ENCODE measurements at places on chromosomes 2 and 18.

GRCh38 chr2:165901620-165902298 lies 51.8 kb downstream of the TTC21B start:
- no peak overlapping the region for H3K4me3 ChIP-seq
- peak overlapping the region; percentile 41 for H3K27ac ChIP-seq
- no peaks in the 10 kb centered on the region for H3K4me1 ChIP-seq
- no peak for DNase-seq
- H3K36me3 ChIP-seq = no peaks in the 10 kb centered on the region
- H3K27me3 ChIP-seq = no peaks in the 10 kb centered on the region

GRCh38 chr2:14306268-14306861 lies 326.2 kb upstream of the LRATD1 start:
- no peak overlapping the region for H3K27ac ChIP-seq
- no peaks in the 10 kb centered on the region for H3K27me3 ChIP-seq
- H3K4me1 ChIP-seq = no peaks in the 10 kb centered on the region
- H3K36me3 ChIP-seq = no peaks in the 10 kb centered on the region
- no peak overlapping the region for H3K4me3 ChIP-seq

- no peak overlapping the region for H3K4me3 ChIP-seq
- no peak overlapping the region for H3K27ac ChIP-seq
- no peaks in the 10 kb centered on the region for H3K27me3 ChIP-seq
- no peaks in the 10 kb centered on the region for H3K4me1 ChIP-seq
Observed at GRCh38 chr2:216827073-216827720, 32.7 kb downstream of the TNP1 start.

DNA sequence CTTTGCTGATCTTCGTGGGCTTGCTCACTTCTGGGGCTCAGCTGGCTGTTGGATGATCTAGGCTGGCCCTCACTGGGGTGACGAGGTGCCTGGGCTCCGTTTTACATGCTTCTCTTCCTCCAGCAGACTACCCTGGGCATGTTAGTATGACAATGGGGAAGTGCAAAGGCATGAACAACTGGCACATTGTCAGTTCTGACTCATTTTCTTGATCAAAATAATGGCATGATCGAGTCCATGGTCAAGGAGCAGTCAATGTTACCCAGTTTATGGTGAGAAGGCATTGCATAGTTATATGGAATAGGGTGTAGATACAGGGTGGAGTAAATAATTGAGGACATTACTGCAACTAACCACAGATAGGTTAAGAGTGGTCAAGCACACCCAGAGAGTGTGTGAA lies 10.0 kb upstream of the UPP2 start:
- DNase-seq = no peak
- no peaks in the 10 kb centered on the region for H3K36me3 ChIP-seq
- H3K27ac ChIP-seq = no peak overlapping the region
- no peaks in the 10 kb centered on the region for H3K27me3 ChIP-seq
- no peak overlapping the region for H3K4me3 ChIP-seq

DNA sequence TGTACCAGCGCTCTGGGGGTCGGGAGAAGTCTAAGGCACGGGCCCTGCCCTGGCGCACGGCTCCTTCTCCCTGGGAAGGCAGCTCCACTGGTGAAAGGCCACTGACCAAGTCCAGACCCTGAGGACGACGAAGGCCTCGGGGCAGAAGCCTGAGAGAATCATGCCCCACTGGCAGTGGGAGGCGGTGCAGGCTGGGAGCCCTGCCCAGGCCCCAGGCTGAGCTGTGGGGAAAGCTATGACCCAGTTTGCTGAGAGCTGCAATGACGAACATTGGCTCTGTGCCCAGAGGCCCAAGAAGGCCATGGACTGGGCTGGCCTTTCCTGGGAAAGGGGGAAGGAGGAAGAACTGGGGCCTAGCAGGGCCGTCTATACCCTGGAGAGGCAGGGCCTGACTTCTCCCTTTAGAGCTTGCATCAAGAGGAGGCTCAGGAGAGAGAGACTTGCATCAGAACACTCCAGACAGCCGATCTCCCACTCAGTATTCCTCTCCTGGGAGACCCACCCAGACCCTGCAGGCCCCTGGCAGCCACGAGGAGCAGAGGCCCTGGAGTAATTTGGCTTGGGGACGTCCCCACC lies 32.9 kb downstream of the HS1BP3 start:
- no peaks in the 10 kb centered on the region for H3K27me3 ChIP-seq
- peak overlapping the region; percentile 95 for H3K27ac ChIP-seq
- no peak overlapping the region for H3K4me3 ChIP-seq
- DNase-seq = peak; percentile 99

GRCh38 chr18:46462523-46462922 lies 194.5 kb downstream of the LOXHD1 start:
- H3K36me3 ChIP-seq = no peaks in the 10 kb centered on the region
- H3K27me3 ChIP-seq = no peaks in the 10 kb centered on the region
- no peak for DNase-seq
- no peak overlapping the region for H3K27ac ChIP-seq
- no peaks in the 10 kb centered on the region for H3K4me1 ChIP-seq

- no peak for DNase-seq
- no peak overlapping the region for H3K4me3 ChIP-seq
- H3K27me3 ChIP-seq = no peaks in the 10 kb centered on the region
- no peaks in the 10 kb centered on the region for H3K36me3 ChIP-seq
- no peak overlapping the region for H3K27ac ChIP-seq
Observed at GRCh38 chr2:6764968-6765723, 100.6 kb downstream of the CMPK2 start.

- H3K36me3 ChIP-seq = no peaks in the 10 kb centered on the region
- no peaks in the 10 kb centered on the region for H3K27me3 ChIP-seq
- no peaks in the 10 kb centered on the region for H3K4me1 ChIP-seq
- DNase-seq = no peak
Observed at GRCh38 chr2:27721335-27721734, 50.2 kb upstream of the MRPL33 start.

- H3K27ac ChIP-seq = peak within 1 kb of the TSS; percentile 92
- no peaks in the 10 kb centered on the region for H3K27me3 ChIP-seq
- DNase-seq = peak; percentile 66
- H3K36me3 ChIP-seq = no peaks in the 10 kb centered on the region
Observed at GRCh38 chr2:163735685-163736432, at the start of gene FIGN. TSS of gene FIGN (minus strand) at chr2:163736008. CDS start at chr2:163734927, 1,081 bp downstream.

DNA sequence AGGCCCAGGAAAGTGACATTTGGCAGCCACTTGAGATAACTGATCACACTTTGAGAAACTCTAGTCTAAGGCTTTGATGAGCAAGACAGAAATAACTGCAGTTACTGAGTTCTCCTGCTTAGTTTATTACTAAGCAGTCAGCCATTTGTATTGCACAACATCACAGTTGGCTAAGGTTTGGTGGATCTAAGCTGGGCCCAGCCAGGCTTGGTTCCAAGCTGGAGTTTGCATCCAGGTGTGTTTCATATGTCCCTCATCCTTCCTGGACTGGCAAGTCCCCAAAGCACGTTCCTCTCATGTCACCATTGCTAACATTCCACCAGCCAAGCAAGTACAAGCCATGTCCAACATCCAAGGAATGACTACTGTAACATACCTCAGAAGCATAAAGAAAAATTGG lies 71.3 kb upstream of the ZNF532 start:
- no peaks in the 10 kb centered on the region for H3K36me3 ChIP-seq
- H3K27ac ChIP-seq = no peak overlapping the region
- DNase-seq = peak; percentile 35
- H3K4me1 ChIP-seq = no peaks in the 10 kb centered on the region
- H3K4me3 ChIP-seq = no peak overlapping the region

- no peaks in the 10 kb centered on the region for H3K36me3 ChIP-seq
- no peak overlapping the region for H3K27ac ChIP-seq
- H3K27me3 ChIP-seq = no peaks in the 10 kb centered on the region
- no peak overlapping the region for H3K4me3 ChIP-seq
Observed at GRCh38 chr2:225691711-225692110, 292.2 kb downstream of the NYAP2 start.

- no peaks in the 10 kb centered on the region for H3K4me1 ChIP-seq
- H3K4me3 ChIP-seq = no peak overlapping the region
Observed at GRCh38 chr2:84435345-84436025, 23.6 kb downstream of the SUCLG1 start.

- no peaks in the 10 kb centered on the region for H3K36me3 ChIP-seq
- DNase-seq = no peak
- peak overlapping the region; percentile 59 for H3K4me3 ChIP-seq
- no peaks in the 10 kb centered on the region for H3K27me3 ChIP-seq
Observed at GRCh38 chr2:70141902-70142589, 48.8 kb downstream of the C2orf42 start.

DNA sequence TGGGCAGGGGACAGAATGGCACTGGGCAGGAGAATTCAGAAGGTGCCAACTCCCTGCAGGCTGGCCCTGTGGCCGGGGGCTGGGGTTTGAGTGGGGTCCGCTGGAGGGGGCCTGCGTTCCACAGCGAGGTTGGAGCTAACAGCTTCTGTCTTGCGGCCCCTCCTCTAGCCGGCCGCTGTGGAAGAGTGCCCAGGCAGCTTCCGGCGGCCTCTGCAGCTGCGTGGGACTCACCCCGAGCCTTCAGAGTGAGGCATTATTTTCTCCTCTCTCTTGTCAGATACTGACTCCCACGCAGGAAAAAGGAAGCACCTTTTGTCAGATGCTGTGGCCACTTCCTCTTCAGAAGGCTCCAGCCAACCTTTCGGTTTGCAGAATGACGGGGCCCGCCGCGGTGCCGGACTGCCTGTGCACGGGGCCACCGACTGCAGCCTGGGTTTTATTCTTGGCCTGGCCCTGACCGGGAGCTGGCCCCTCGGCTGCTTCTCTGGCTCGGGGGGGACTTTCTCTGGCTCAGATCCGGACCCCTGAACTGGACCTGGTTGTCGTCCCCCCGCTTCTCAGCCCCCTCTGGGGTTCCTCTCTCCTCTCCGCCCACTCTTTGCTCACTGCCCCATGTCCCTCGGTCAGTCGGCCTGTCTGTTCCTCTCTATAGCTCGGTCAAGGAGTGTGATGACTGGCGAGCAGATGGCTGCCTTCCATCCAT lies 40.1 kb downstream of the ARHGAP25 start:
- no peaks in the 10 kb centered on the region for H3K27me3 ChIP-seq
- H3K36me3 ChIP-seq = no peaks in the 10 kb centered on the region
- no peaks in the 10 kb centered on the region for H3K4me1 ChIP-seq
- peak overlapping the region; percentile 39 for H3K4me3 ChIP-seq

DNA sequence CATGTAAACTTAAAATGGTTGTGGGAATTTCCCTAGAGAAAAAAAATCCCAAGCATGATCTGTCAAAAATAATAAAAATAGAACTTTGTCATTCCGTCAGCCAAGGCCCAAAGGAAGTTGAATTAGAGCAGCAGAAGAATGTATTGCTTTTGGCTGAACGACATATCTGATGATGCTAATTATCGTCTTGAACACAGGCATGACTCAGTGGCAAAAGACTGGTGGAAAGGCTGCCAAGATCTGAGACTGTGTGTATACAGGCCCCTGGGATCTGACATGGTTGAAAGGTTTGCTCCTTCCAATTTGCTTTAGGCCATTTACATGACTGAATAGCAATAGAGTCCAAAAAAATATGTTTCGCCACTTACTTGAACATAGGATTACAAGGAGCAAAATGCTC lies 1057.1 kb upstream of the CRIM1 start:
- no peaks in the 10 kb centered on the region for H3K27me3 ChIP-seq
- no peaks in the 10 kb centered on the region for H3K4me1 ChIP-seq
- H3K4me3 ChIP-seq = no peak overlapping the region
- no peak overlapping the region for H3K27ac ChIP-seq

DNA sequence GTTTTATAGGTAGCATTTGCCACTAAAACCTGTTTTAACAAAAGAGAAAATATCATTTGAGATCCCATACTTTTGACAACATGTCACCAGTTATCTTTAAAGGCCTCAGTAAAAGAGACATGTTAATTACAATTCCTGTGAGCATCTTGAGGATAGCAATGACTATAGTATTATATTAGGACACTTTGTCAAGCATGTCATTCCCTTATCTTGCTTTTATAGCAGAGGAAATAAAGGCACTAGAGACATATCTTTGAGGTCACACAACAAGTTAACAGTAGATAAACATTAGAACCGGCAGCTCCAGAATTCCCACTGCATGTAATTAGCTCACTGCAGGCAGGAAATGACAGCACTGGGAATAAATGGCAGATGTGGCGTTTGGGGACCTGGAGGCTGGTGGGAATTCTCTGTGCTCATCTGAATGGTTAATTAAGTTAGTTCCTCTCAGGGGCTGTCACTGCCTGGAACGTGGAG lies 25.9 kb downstream of the LYPD6B start:
- DNase-seq = no peak
- H3K27ac ChIP-seq = no peak overlapping the region
- H3K4me3 ChIP-seq = no peak overlapping the region
- H3K4me1 ChIP-seq = no peaks in the 10 kb centered on the region
- no peaks in the 10 kb centered on the region for H3K27me3 ChIP-seq

- no peak for DNase-seq
- H3K4me1 ChIP-seq = no peaks in the 10 kb centered on the region
- no peaks in the 10 kb centered on the region for H3K27me3 ChIP-seq
- no peak overlapping the region for H3K27ac ChIP-seq
- no peaks in the 10 kb centered on the region for H3K36me3 ChIP-seq
Observed at GRCh38 chr2:204585930-204586329, 40.7 kb downstream of the PARD3B start.

GRCh38 chr2:21072477-21073242 lies 28.8 kb upstream of the APOB start:
- H3K36me3 ChIP-seq = no peaks in the 10 kb centered on the region
- H3K4me1 ChIP-seq = no peaks in the 10 kb centered on the region
- H3K27ac ChIP-seq = no peak overlapping the region
- no peak for DNase-seq
- H3K4me3 ChIP-seq = no peak overlapping the region
- no peaks in the 10 kb centered on the region for H3K27me3 ChIP-seq

GRCh38 chr2:42513252-42513918 lies 19.6 kb upstream of the KCNG3 start:
- peak; percentile 19 for DNase-seq
- H3K4me1 ChIP-seq = no peaks in the 10 kb centered on the region
- H3K27me3 ChIP-seq = no peaks in the 10 kb centered on the region
- H3K36me3 ChIP-seq = no peaks in the 10 kb centered on the region
- no peak overlapping the region for H3K4me3 ChIP-seq

- no peaks in the 10 kb centered on the region for H3K4me1 ChIP-seq
- H3K4me3 ChIP-seq = no peak overlapping the region
- H3K27me3 ChIP-seq = no peaks in the 10 kb centered on the region
- H3K36me3 ChIP-seq = no peaks in the 10 kb centered on the region
- DNase-seq = no peak
Observed at GRCh38 chr2:235945608-235946140, 222.5 kb downstream of the GBX2 start.

DNA sequence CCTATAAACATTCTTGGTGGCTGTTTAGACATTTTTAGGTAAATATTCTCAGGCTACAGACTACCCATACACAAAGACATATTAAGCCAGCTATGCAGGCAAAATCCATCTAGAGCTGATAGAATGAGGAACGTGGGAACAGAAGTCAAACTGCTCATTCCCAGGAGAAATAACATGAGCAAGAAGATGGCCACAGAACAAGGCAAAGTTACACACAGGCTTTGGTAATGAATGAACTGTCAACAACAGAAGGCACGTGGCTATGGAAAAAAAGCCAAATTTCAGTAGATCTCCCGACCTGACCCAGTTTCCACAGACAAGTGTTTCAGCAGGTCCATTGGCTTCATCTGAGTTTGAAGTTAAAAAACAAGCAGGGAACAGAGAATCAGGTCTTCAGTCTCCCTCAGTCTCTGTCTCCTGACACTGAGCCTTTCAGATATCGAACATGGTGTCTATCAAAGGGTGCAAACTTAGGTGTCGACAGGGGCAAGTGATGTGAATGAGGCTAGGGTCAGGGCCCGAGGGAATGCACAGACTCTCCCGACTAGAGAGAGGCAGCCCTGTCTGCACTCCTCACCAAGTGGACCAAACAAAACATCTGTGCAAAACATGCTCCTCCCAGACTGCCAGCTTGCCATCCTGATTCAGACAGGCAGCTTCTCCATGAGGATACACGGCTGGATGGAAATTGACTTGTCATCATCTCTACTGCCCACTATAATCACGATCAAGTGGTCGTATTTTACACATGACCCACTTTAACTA lies 25.9 kb downstream of the SIGLEC15 start:
- no peaks in the 10 kb centered on the region for H3K27me3 ChIP-seq
- H3K4me1 ChIP-seq = no peaks in the 10 kb centered on the region
- no peak overlapping the region for H3K27ac ChIP-seq
- H3K4me3 ChIP-seq = no peak overlapping the region
